ENCODE measurements at places on chromosomes 11 and 22. TPM values are rescaled to one million over a fixed set of nuclear protein-coding genes. Genes with fewer than 3 reads are reported as not detected.

Gene SLC29A2
- 5.2 TPM for polyA plus RNA-seq

Gene ANKK1
- polyA plus RNA-seq: 2.5 TPM

Gene SLC22A8
- polyA plus RNA-seq: not detected

Gene FKBP2
- polyA plus RNA-seq: 55.7 TPM

Gene CLTCL1
- polyA plus RNA-seq: 10.2 TPM

Gene AP5B1
- 5.6 TPM for polyA plus RNA-seq

Gene OR4D5
- polyA plus RNA-seq: not detected

Gene CD44
- polyA plus RNA-seq: 2,091 TPM

Gene POTEH
- not detected for polyA plus RNA-seq

Gene ARHGAP20
- not detected for polyA plus RNA-seq

Gene RHOD
- 246 TPM for polyA plus RNA-seq

Gene ROBO4
- 4.9 TPM for polyA plus RNA-seq

Gene DCHS1
- polyA plus RNA-seq: 0.05 TPM

Gene MISFA
- 0.42 TPM for polyA plus RNA-seq

Gene MS4A3
- not detected for polyA plus RNA-seq

Gene RFPL1
- polyA plus RNA-seq: not detected

Gene POU2AF2
- polyA plus RNA-seq: not detected

Gene KRTAP5-1
- not detected for polyA plus RNA-seq

Gene TIMP3
- 105 TPM for polyA plus RNA-seq

Gene SOX6
- 0.97 TPM for polyA plus RNA-seq

Gene PDGFB
- 9.1 TPM for polyA plus RNA-seq

Gene SLC22A25
- polyA plus RNA-seq: not detected

Gene MFRP
- not detected for polyA plus RNA-seq

Gene TRIM48
- polyA plus RNA-seq: not detected

Gene MS4A15
- polyA plus RNA-seq: not detected

Gene SLC17A6
- not detected for polyA plus RNA-seq

Gene SFI1
- 8.2 TPM for polyA plus RNA-seq

Gene GAS2
- polyA plus RNA-seq: 0.92 TPM

Gene KRTAP5-5
- not detected for polyA plus RNA-seq

Gene KCNK4
- not detected for polyA plus RNA-seq

Gene APOBEC3H
- 0.24 TPM for polyA plus RNA-seq

Gene CYP2D6
- 0.32 TPM for polyA plus RNA-seq

Gene CASP1
- polyA plus RNA-seq: 30.2 TPM

Gene SAA1
- polyA plus RNA-seq: 113 TPM

Gene OR2AT4
- not detected for polyA plus RNA-seq

Gene DMC1
- polyA plus RNA-seq: 0.22 TPM

Gene MRE11
- 5.8 TPM for polyA plus RNA-seq

Gene OR51B6
- polyA plus RNA-seq: not detected

Gene OR10A4
- polyA plus RNA-seq: not detected

Gene MAPK8IP2
- polyA plus RNA-seq: 0.41 TPM

Gene SULT4A1
- 0.11 TPM for polyA plus RNA-seq

Gene TCN2
- polyA plus RNA-seq: 5.8 TPM

Gene MS4A14
- not detected for polyA plus RNA-seq

Gene ZC3H12C
- polyA plus RNA-seq: 14.0 TPM

Gene PLEKHA7
- 4.5 TPM for polyA plus RNA-seq

Gene BDNF
- polyA plus RNA-seq: 0.74 TPM

Gene OR51E2
- not detected for polyA plus RNA-seq

Gene KRTAP5-7
- polyA plus RNA-seq: not detected

Gene APOL4
- polyA plus RNA-seq: not detected

Gene PAAF1
- 13.9 TPM for polyA plus RNA-seq

Gene CATSPERZ
- 1.0 TPM for polyA plus RNA-seq

Gene DCPS
- polyA plus RNA-seq: 41.1 TPM

Gene TRIM77
- polyA plus RNA-seq: not detected

Gene PYGM
- 0.06 TPM for polyA plus RNA-seq

Gene OR5P2
- 0.05 TPM for polyA plus RNA-seq

Gene DRD2
- polyA plus RNA-seq: 28.7 TPM

Gene CYTH4
- polyA plus RNA-seq: 0.48 TPM

Gene GRK3
- 5.8 TPM for polyA plus RNA-seq
